ENCODE measurements at places on chromosomes 2 and 18.

DNA sequence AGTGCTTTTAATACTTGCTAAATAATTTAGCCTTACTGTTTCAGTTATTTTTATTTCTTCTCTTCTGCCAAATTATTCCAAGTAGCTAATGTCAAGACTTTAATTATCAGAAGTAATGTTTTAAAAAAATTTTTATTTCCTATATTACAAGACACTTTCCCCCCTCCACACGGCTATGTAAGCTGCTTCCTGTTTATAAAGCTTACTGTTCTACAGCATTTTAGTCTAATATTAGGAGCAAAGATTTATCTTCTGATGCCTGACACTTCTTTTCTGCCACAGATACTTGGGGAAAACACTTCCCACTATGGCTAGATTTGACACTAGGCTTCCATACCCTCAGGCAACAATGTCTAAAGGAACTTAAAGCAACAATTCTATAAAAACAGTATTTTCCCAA lies 62.3 kb downstream of the ROCK1 start:
- no peak for DNase-seq

DNA sequence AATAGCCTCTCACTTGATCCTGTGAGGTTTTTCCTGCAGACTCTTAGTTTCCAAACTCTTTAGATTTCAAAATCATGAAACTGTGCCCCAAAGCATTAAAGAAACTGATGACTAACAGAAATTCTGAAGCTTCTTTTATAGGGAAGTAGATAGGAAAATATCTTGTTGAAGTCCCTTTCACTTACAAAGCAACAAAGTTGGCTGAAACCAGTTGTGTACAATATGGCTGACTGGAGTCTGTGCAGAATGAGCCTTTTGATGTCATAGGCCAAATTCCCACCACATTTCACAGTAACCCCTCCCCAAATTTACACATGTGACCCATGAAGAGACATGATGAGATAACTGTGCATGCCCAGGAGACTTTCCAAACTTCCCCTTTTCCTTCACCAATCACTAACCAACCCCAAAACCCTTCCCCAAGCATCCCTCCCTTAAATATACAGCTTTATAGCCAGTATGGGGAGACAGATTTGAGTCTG lies 61.7 kb upstream of the NCK2 start:
- DNase-seq = no peak

GRCh38 chr18:61676773-61677434 lies 215.9 kb downstream of the RNF152 start:
- DNase-seq = no peak

GRCh38 chr2:231665245-231666170 lies 42.8 kb upstream of the PTMA start:
- no peak for DNase-seq

- DNase-seq = no peak
Measured at GRCh38 chr2:172671501-172671900, 64.1 kb upstream of the RAPGEF4 start.

GRCh38 chr2:18578033-18578432 lies 11.3 kb downstream of the NT5C1B start:
- no peak for DNase-seq

- DNase-seq = no peak
Measured at GRCh38 chr18:67310826-67311225, 205.7 kb downstream of the DSEL start.

DNA sequence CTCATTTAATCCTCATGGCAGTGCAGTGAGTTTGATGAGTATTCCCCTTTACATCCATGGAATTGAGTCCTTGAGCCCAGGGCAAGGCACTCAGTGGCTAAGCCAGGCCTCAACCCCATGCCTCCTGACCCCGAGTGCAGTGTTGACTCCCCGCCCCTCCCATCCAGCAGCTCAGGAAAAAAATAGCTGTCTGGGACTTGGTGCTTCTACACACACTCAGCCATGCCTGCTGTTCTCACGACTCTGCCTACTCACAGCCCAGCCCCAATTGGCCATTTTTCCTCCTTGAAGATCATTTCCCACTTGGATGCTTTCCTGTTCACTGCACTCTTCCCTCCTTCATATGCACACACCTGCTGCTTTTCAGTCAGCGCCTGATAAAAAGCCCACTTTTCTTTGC lies 8.8 kb downstream of the FOSL2 start:
- DNase-seq = no peak

GRCh38 chr18:46657115-46657955 lies at the start of gene LOXHD1:
LOXHD1 (minus strand) TSS chr18:46657220; CDS start chr18:46657033, 187 bp downstream.
- DNase-seq = no peak

- no peak for DNase-seq
Measured at GRCh38 chr2:10355471-10356438, 53.1 kb downstream of the HPCAL1 start.

Measured in naive B cell (primary cell).